Chondrocyte (in vitro differentiated cells): ENCODE measurements at places on chromosomes 2 and 18.

- DNase-seq = no peak
Observed at GRCh38 chr18:24585996-24586566, 125.6 kb downstream of the HRH4 start.

DNA sequence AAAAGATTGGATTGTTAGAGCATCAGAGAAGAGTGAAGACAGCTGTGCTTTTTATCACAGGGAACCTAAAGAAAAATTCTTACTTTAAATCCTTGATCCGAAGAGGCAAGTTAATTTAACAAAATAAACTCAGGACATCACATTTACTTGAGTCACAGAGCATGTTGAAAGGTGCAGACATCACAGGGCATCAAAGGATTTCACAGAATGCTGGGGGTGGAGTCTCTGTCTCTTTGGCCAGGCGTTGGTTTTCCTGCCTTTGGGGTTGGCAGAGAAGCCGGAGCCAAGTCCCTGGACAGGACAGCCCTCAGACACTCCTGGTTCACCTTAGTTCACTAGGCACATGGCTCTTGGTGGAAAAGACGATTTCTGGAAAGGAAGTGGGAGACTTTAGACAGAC, 56.3 kb downstream of the SH3RF3 start:
- no peak for DNase-seq

DNA sequence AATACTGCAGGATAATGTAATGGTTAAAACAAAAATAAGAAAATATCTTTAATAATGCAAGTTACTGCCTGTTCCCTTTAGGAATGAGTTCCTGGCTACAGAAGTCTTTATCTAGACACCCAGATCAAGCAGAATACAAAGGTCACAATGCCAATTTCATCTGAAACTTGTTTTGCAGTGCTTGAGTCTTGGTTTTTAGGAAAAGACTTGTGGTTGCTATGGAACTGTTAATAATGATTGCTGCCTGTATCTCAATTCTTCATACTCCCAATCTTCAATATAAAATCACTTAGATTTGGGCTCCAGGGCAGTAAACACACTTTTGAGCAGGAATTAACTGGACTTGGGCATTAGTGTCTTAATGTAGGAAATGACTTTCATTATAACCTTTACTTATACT, 14.2 kb downstream of the CAVIN2 start:
- no peak for DNase-seq

- DNase-seq = no peak
Observed at GRCh38 chr2:58871469-58872142, 630.5 kb upstream of the FANCL start.

DNA sequence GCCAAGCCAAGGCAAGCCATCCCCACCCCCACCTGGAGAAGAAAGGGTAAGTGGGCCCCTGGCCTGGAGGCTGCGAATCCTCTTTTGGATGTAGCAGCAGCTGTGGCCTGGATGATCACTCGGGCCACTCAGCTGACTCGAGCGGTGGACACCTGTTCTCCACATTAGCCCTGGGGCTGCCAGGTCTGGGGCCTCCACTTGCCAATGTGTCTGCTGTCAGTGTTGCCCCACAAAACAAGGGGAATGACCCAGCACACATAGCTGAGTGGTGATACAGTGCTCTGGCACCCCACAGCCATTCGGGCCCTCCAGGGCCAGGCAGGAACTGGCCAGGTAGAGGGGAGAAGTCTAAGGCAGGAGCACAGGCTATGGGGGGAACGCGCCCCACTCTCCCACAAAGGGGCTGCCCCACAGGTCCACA, 2.6 kb downstream of the STK25 start:
- no peak for DNase-seq

- no peak for DNase-seq
Observed at GRCh38 chr2:5695654-5696403, 3.6 kb downstream of the SOX11 start.

GRCh38 chr2:179104736-179105135, 54.8 kb upstream of the CCDC141 start:
- no peak for DNase-seq

DNA sequence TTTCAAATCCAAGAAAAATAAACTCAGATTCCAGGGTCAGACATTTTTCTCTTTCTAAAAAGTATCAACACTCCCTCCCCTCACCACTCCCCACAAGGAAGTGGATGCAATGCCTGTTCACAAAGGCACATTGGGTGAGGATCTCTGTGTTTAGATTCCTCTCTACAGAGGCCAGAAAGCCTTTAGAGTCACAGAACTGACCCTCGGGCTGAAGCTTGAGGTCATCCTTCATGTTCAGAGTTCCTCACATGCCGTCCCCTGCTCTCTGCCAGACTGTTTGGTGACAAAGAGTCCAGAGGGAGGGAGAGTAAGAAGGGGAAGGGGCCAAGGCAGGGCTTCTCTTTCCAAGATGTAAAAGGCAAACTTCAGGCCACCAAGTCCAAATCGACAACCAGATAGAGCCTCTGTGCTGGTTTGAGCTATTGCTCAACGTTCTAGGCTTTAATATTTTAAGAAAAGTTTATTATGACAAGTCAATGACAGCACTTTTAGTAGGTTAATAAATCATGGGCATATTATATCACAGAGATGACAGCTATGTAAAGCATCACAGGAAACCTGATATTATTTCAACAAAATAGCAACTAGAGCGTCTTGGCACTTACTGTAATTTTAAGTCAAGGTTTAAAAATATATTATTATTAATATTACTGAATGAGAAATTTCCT, 269.4 kb downstream of the ETAA1 start:
- no peak for DNase-seq

GRCh38 chr2:47420214-47420613, 17.3 kb downstream of the MSH2 start:
- DNase-seq = no peak

GRCh38 chr2:42545841-42546390, 22.5 kb upstream of the MTA3 start:
- no peak for DNase-seq

GRCh38 chr2:172813314-172813888, 77.8 kb downstream of the RAPGEF4 start:
- DNase-seq = no peak

GRCh38 chr18:79782566-79783308, 15.0 kb upstream of the KCNG2 start:
- DNase-seq = peak; percentile 93

- DNase-seq = peak; percentile 72
Observed at GRCh38 chr2:240982821-240983281, 15.6 kb upstream of the SNED1 start.

DNA sequence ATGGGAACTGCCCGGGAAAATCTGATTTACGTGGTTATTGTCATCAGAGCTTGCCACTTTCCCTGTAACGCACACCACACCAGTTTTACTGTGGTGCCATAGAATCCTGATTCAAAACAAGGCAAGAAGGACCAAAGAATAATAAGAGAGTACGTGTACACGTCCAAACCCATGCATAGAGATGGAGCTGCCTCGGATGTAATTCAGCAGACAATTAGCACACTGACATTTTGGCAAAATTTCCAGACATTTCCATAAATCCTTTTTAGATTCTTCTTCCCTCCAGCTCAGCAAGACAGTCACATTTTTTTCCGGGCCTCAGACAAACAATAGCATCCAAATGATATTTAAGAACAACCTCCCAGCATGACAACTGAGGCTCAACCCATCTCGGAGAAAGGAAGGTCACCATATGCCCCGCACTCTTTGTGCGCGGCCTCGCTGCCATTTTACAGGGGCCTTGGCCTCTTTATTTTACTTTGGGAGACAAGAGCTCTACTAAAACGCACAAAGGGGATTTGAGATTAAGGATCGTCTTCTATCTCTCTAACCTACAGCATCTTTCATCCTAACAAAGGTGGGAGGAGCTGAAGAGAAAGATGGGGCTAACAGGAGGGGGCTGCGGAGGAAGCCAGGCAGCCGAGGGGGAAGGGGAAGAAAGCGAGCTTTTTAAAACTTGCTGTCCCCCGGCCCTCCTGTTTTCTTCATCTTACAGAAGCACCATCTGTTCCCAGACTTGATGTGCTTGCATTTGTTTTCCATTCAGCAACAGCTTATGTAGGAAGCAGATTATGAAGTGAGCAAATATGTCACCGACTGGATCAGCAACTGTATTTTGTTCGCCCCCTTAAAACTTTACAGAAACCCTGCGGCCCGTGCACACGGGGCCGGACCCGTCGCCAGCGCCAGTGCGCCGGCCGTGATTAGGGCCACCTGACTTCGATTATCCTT, 61.0 kb downstream of the CDCA7 start:
- no peak for DNase-seq

DNA sequence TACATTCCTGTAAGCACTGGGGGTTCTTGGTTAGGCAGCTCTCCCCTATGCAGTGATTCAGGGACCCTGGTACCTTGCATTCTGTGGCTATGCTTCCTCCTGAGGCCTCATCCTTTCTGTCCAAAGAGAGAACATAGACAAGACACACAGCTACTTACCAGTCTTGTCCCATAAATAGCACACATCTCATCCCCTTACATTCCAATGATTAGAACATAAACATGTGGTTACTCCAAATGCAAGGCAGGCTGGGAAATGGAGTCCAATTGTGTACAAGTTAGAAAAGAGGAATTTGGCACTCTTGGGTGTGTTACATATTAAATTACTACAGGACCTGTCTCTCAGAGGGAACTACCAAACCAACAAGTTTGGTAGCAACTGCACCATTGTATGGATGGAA, 171.3 kb downstream of the ARHGAP15 start:
- no peak for DNase-seq

DNA sequence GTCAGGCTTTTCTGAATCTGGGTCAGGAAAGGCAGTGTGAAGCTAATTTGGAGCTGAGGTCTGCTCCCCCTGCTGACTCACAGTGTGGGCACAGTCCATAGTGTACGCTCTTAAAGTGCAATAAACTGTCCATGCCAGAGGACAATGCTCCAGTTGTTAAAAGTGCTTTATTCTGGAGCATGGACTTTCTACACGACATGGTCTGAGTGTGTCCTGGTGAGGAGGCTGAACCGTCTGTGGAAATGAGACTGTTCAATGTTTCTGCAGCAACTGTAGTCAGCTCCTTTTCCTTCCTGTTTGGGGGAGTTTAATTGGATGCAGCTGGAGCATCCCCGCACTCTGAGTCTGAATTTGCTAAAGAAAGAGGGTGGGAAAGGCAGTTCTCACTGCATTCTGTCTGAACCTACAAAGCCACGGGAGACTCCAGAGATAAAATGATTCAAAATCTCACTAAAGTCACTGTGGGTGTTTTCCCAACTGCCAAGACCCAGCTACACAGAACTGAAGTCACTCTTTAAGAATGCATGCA, 110.2 kb upstream of the TRIB2 start:
- no peak for DNase-seq

GRCh38 chr2:162025121-162025911, 48.7 kb downstream of the DPP4 start:
- no peak for DNase-seq
